NCI-H524 (cell line): ENCODE measurements at places on chromosomes 12 and 14.

DNA sequence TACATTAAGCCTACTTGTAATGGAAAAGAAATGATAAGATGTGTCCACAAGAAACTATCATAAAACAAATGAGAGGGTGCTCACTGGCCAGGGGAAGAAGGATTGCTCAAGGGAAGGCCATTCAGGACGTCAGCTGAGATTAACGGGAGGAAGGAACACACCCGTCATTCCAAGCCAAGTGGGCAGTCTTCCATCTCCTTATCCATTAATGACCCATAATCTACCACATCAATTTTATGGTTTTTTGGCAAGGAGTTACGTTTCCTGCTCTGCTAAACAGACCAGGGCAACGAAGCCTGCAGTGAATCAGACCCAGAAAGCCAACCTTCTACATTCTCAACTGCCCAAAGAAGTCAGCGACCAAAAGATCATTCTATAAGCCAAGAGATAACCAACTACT is 25.1 kb downstream of the PRKAB1 start:
- DNase-seq = peak; percentile 65

GRCh38 chr12:120402217-120402616 is 33.3 kb upstream of the MSI1 start:
- DNase-seq = no peak

DNA sequence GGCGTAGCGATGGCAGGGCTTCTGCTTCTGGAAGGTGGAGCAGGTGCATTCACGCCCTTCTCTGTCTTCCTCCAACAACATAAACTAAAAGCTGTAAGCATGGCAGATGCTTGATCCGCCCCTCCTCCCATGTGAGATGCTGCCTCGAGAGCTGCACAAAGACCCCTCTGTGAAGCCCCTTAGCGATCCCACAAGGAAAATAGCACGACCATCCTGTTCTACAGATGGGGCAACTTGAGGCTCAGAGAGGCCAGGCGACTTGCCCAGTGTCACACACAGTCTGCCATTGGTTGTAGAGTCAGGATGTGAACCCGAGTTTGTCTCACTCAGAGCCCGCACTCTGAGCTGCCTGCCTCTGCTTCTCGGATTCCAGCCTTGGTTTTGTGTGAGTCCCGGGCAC is 144.4 kb downstream of the SCARB1 start:
- DNase-seq = peak; percentile 33

DNA sequence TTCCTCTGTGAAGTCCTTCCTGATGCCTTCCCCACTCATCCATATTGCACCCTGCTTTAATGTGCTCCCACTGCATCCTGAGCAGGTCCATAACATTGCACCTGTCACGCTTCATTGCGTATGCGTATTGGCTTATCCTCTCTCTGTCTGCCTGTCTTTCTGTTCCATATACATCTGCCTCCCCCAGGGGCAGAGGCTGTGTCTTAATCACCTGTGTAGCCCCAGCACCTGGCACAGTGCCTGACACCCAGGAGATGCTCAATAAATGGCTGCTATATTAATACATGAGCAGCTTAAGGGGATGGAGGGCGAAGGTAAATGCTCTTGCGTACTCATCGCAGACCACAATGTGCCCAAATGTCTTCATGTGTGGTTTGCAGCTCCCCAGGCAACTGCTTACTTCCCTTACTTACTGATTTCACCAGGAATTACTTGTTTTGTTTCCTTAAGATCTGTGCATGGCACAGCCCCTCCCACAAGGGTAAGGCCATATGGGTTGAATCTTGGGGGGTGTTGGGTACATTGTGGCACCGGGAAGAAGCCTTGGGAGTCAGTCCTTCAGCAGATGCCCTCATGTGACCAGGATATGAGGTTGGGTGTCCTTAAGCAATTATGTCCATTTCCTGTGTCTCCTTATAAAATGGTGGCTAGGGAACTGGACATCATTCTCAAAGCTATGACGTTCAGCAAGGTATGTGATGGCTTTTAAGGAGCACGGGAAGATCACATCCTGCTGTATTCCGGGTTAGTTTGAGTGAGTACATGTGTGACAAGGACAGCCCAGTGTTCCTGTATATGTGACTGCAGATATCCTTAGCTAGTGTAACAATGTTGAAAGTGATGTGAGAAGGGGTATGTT is 848 bp upstream of the CPNE6 start:
- DNase-seq = peak; percentile 77

GRCh38 chr12:17206553-17206952 is 600.6 kb upstream of the LMO3 start:
- DNase-seq = no peak

- no peak for DNase-seq
Observed at GRCh38 chr14:103695296-103696069, 19.8 kb downstream of the XRCC3 start.

- no peak for DNase-seq
Observed at GRCh38 chr12:52387859-52388258, 2.4 kb upstream of the KRT84 start.

- peak; percentile 55 for DNase-seq
Observed at GRCh38 chr14:70907996-70908934, 1.0 kb downstream of the PCNX1 start.

GRCh38 chr12:12016284-12017100 is 54.2 kb upstream of the BCL2L14 start:
- DNase-seq = no peak

GRCh38 chr14:88727057-88727456 is 65.7 kb downstream of the EML5 start:
- no peak for DNase-seq

DNA sequence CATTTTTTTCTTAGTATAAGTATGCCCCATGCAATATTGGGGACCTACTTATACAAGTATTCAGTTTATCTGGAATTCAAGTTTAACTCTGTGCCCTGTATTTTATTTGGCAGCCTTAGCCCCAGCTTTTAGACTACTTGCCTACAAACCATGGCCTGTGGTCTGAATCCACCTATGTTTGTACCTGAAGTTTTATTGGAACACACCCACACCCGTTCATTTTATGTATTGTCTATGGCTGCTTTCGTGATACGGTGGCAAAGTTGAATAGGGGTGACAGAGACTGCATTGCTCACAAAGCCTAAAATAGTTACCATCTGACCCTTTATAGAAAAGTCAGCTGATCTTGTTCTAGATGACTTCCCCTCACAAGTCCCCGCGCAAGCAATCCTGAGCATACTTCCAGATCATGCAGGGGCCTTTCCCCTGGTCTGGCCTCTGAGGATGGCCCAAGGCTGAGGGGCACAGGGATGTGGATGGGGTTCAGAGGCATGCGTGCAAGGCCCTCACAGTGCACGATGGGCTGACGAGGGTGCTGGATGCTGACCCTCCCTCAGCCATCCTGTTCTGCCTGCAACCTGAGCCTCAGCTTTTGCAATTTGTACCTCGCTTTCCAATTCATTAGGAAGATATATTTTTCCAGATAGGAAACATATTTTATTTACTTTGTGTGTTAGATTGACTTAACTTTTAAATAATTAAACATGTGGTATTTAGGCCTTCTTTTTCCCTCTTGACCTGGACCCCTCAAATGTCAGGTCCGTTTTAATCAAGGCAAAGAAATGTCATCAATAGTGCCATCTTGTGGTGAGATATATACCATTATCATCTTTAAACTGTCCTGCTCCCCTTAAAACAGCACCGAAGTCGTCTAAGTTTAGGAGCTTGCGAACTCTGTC is 527.3 kb upstream of the CCDC196 start:
- DNase-seq = peak; percentile 65

DNA sequence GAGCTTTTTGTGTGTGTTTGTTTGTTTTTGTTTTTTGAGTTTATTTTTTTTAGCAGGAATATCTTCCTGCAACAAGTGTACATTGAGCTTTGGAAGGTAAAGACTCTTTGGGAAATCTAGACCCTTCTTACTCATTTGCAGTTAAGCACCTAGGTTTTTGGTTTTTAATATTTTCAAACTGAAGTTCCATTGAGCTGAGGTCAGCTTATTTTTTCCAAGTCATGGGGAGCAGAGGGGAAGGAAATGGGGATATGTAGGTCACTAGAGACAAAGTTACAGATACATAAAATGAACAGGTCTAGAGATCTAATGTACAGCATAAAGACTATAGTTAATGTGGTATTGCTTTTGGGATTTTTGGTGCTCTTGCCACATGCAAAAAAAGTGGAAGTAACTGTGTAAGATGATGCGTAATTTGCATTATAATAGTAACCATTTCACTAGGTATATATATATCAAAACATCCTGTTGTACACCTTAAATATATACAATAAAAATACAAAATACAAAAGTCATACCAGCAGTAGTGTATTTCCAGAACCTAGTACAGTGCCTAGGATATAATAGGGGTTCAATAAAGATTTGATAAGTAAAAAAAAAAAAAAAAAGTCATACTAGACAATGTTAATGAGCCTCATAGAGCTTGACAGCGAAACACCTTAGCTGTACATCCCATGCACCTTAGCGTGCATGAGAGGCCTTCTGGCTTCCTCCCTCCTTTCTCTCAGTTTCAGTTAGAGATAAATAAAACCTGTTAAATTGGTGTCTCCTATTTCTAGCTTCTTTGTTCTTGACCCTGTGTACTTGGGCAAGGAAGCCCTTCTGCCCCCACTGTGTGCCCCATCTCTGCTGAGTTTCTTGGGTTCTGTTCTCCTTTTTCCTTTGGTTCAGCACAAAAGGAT is 22.7 kb downstream of the CGRRF1 start:
- no peak for DNase-seq

GRCh38 chr12:127548123-127548553 is 718.8 kb upstream of the TMEM132C start:
- DNase-seq = no peak

- no peak for DNase-seq
Observed at GRCh38 chr12:113448873-113449272, 22.8 kb downstream of the LHX5 start.

- DNase-seq = no peak
Observed at GRCh38 chr14:103543721-103544387, 14.9 kb downstream of the TRMT61A start.

DNA sequence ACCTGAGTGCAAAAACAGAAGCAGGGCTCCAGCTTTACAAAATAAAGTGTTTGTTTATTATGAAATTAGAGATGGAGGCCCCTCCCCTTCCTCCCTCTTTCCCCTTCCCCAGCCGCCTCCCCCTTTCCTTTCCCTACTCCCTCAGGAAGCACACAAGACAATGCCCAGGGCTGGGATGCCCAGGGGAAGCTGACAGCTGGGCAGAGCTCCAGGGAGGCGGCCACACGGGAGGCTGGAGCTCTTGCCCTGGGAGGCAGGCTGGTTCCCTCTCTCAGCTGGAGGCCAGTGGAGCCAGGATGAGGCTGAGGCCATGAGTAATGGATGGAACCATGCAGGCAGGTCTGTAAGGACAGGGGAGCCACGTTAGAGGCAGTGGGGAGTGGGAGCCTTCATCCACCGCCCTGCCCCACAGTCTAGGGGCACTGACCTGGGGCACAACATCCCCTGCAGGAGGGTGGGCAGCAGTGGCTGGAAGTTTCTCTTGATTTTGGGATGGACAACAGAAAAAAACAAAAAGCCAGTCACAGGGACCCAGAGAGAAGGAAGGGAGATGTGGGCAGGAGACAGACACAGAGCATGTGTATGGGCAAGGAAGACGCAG is 5.1 kb downstream of the PSMB11 start:
- DNase-seq = no peak
